DMS 273 treated with DMSO at 0.1 percent for 48 hours (cell line): ENCODE measurements at places on chromosomes 3 and 15.

DNA sequence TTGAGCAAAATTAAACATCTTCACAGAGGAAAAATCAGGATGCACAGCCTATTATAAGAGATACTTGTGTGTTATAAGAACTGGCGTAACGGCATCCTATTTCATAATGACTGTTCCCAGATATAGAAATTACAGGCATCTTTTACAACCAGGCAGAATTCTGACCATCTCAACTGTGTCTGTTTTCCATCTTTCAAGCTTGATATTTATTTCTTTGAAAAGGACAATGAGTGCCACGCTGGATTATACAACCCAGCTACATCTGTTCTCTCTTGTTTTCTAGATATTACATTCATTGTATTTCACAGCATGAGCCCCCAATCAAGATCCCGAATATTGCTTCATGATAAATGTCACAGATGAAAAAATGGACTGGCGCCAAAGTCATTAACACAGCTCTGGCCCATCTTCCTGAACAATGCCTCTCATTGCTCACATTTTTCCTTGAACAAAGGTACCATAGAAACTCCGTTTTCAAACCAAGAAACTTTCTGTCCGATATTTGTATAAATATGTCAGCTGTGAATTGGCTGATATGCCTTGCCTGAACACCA, 420.6 kb downstream of the TBL1XR1 start:
- DNase-seq = no peak

DNA sequence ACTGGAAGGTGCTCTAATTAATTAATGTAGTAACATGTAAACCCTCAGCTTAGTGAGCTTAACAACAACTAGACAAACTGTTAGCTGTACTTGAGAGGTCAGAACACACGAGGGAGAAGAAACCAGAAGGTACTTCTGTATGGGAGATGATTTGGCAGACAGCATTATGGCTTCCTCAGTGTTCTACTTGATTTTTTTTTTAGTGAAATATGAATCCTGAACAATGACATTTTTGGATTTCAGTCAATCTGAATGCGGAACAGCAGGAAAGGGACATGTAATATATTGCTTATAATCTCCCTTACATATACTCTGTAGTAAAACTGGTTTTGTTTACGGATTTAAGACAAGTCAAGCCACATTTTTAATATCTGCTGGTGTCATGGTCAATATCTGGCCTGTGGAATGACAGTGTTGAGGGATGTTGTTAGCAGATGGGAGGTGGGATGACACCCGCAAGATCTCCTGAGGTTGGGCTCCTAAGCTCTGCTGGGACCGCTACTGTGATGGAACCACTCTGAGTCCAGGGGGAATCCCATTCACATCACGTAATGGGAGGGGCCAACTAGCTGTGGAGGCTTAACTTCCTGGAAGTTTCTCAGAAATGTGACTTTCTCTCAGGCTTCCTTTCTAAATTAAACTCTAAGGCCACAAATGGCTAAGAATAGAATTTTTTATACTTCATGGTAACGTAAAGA, 18.7 kb downstream of the TNFAIP8L3 start:
- DNase-seq = no peak

DNA sequence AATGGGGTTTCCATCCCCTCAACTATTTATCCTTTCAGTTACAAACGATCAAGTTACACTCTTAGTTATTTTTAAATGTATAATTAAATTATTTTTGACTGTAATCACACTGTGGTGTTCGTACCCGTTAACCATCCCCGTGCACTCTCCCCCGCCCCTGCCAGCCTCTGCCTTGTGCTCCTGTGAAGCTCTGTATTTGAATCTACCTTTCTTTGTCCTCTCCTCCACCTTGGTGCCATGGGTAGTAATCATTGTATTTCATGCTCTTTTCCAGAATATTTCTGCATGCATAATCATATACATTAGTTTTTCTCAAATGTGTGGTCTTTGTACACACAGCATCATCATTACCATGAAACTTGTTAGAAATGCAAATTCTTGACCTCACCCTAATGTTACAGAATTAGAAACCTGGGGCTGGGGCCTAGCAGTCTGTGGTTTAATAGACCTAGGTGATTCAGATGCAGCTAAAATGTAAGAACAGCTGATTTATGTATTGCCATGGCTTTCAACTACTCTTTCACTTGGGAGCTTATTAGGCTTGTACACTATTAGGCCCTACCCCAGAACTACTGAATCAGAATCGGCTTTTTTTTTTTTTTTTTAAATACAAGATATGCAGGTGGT, 91.5 kb downstream of the STT3B start:
- DNase-seq = no peak

DNA sequence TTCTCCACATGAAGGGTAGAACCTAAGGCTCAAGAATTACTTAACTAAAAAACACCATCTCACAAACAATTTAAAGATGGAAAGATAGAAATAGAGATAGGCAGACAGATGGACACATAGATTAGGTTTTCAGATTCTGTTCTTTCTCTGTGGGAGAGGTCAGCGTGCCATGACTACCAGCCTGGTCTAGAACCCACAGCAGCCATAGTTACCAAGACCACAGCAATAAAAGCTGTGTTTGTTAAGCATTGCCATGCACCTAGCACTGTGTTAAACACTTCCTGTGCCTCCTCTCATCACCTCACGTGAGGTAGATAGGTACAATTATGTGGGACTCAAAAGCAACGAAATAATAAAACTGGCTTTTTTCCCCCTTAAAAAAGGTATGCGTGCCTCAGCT, 83.1 kb upstream of the TSEN2 start:
- no peak for DNase-seq

GRCh38 chr15:67524235-67524634, 3.3 kb downstream of the C15orf61 start:
- DNase-seq = no peak

- no peak for DNase-seq
These were observed 12.9 kb downstream of the SEC11A start for GRCh38 chr15:84702961-84703482.

DNA sequence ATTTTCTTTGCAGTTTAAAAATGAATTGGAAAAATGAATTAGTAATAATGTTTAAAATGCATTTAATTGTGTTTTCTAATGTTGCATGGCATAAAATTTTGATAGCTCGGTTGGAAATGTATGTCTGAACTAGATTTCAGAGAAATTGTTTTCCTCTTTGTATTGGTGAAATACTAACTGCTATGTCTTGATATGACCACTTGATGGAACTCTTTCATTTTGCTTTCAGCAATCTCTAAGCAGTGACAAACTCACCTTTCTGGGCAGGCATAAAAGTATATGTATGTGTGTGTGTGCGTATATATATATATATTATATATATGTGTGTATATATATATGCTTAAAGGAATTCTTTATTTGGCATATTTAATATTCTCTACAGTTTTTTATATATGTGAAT, 239.3 kb upstream of the ZNF717 start:
- DNase-seq = no peak

DNA sequence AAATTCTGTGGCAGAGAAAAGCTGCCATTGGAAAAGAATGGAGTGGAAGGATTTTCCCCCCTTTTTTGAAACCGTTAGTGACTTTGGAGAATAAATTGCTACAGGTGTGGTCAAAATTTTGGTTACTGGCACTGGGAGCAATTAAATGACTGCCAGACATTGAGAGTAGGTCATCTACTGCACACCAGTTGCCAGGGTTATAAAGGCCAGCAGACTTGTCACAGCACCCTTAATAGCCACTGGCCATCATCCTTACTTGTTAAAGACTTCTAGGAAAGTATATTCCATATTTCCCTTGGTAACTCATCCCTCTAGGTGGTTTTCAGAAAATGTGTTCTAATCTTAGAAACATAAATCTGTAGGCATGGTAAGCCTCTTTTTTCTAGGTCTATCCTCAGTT, 8.0 kb downstream of the PIK3CA start:
- no peak for DNase-seq

- DNase-seq = no peak
These were observed 5.0 kb upstream of the CCR9 start for GRCh38 chr3:45881078-45882022.

- DNase-seq = peak; percentile 36
These were observed 36.8 kb downstream of the MUC4 start for GRCh38 chr3:195774917-195775316.

GRCh38 chr15:25846377-25846776, 16.8 kb downstream of the ATP10A start:
- DNase-seq = no peak

DNA sequence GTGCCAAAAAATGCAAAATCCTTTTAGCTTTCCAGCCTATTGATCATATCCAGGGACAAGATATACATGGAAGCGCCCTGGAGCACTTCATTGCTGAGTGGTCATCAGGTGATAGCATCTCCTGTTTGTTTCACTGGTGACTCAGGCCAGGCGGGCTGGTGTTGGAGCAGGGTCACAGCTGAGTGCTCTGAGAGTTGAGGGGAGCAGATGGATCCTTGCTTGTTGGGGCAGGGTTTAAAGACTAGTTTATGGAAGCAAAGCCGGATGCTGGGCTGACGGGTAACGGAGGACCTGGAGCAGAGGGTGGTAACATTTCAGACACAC, 405.0 kb upstream of the TPM1 start:
- no peak for DNase-seq

DNA sequence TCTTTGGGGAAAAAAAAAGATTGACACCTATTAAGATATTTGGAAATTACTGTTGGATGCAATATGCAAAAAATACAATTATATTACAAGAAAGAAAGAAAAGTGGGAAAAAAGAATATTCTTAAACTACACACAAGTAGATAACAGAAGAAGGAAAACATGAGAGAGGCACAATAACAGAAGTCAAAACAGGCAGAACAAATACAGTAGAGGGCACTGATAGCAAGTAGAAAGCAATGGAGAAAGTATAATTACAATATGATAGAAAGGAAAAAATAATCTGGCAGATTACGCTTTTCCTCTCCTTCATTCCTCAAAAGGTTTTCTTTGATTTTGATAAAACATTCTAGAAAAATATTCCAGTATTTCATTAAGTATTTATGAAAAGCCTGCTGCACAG, 72.1 kb downstream of the ADAM10 start:
- no peak for DNase-seq

DNA sequence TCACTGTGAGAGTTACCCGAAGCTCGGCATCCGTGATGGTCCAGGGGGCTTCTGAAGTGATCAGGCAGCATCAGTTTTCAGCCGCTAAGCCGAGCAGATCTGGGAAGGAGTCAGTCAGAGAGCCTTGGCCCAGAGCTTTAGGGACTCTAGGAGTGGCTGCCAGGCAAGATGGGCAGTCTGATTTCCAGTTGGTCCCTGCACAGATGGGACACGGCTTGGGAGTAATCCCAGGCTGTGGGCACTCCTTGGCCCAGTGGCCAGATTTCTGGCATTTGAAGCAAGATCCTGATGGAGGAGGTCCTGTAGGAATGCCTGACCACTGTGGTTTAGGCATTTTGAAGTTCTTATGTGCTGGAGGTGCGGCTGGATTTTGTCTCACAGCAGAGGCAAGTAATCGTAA, 10.5 kb upstream of the IP6K2 start:
- DNase-seq = no peak

- DNase-seq = no peak
These were observed 143.0 kb downstream of the SQOR start for GRCh38 chr15:45777781-45778180.

- DNase-seq = no peak
These were observed 14.3 kb downstream of the MEF2A start for GRCh38 chr15:99580076-99580475.

- no peak for DNase-seq
These were observed 16.1 kb upstream of the LARP6 start for GRCh38 chr15:70870051-70870450.

GRCh38 chr3:69463531-69463930, 77.6 kb upstream of the FRMD4B start:
- no peak for DNase-seq

- DNase-seq = no peak
These were observed 58.1 kb upstream of the POMGNT2 start for GRCh38 chr3:43163895-43164493.

DNA sequence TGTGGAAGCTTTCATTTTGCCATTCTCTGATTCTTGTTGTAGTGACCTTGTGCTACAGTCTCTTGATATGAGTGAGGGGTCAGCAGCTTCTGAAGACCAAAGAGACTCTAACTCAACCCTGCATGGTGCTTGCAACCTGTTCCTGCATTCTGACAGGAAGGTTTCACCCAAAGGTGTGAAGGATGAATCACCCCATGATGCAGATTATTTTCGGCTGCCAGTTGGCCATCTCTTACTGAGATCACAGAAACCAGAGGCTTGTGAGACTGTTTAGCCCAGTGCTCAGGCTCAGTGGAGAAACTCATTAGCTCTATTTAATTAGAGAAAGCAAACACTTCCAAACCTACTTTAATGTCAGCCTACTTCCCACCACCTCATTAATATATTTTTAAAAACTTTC, 29.2 kb upstream of the TPRG1 start:
- DNase-seq = no peak

- no peak for DNase-seq
These were observed 10.6 kb downstream of the CEMIP start for GRCh38 chr15:80789796-80790195.

GRCh38 chr15:70192490-70192889, 94.8 kb upstream of the TLE3 start:
- DNase-seq = no peak

- DNase-seq = no peak
These were observed 847 bp downstream of the WHAMM start for GRCh38 chr15:82810061-82810889.

GRCh38 chr15:79089890-79090486, 592 bp downstream of the RASGRF1 start:
- no peak for DNase-seq

DNA sequence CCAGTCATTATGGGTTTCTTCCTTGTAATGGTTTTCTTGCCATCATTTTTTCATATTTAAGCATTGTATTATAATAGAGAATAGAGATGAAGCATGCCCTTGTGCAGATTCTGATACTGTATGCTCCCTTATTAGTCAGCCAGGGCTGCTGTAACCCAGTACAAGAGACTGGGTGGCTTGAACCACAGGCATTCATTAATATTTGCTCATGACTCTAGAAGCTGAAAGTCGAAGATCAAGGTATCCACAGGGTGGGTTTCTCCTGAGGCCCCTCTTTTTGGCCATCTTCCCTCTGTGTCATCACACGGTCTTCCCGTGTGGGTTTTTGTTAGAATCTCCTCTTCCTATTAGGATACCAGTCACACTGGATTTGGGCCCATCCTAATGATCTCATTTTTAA, 74.5 kb downstream of the FOXP1 start:
- DNase-seq = no peak

GRCh38 chr3:87247430-87247773, 20.3 kb downstream of the CHMP2B start:
- no peak for DNase-seq

- no peak for DNase-seq
These were observed 31.3 kb downstream of the TRAK1 start for GRCh38 chr3:42122261-42123011.

- no peak for DNase-seq
These were observed at the start of gene SLC6A11 for GRCh38 chr3:10816019-10816862. TSS of gene SLC6A11 (plus strand) at chr3:10816228. CDS start at chr3:10816266, 38 bp downstream.

DNA sequence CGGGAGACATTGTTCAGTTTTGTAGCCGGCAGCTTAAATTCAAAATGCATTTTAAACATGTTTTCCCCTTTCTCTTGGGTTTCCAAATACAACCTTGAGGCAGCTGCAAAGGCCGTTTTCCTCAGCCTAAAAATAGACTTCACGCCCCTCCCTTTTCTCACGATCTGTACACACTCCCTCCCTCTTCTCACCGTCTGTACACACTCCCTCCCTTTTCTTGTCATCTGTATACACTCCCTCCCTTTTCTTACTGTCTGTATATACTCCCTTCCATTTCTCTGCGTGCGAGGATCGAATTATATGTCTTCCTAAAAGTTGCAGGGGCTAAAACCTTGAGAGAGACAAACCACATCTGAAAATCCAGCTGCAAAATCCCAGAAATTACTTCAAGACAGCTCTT, 8.9 kb downstream of the MUC4 start:
- DNase-seq = no peak
